ENCODE measurements at places on chromosomes 7 and 10. TPM values are rescaled to one million over a fixed set of nuclear protein-coding genes. Genes with fewer than 3 reads are reported as not detected.

Gene COL13A1
- total RNA-seq: 0.94 TPM

Gene ECHDC3
- 2.0 TPM for total RNA-seq

Gene SUN3
- not detected for total RNA-seq

- DNase-seq: no peak
Observed at GRCh38 chr10:62069452-62070178, 168.1 kb downstream of the ARID5B start.

- no peak for DNase-seq
Observed at GRCh38 chr10:132313865-132314264, 6.1 kb upstream of the STK32C start.

- DNase-seq: no peak
Observed at GRCh38 chr7:50851451-50851850, 68.8 kb upstream of the GRB10 start.

GRCh38 chr7:102165136-102165535 is 121.5 kb upstream of the SH2B2 start:
- DNase-seq: no peak

GRCh38 chr10:34141032-34141680 is 673.9 kb downstream of the PARD3 start:
- no peak for DNase-seq

GRCh38 chr7:30795161-30795948 is 24.1 kb downstream of the MINDY4 start:
- no peak for DNase-seq
